Suppressor macrophage (primary cell): ENCODE measurements at places on chromosomes 3 and 15.

DNA sequence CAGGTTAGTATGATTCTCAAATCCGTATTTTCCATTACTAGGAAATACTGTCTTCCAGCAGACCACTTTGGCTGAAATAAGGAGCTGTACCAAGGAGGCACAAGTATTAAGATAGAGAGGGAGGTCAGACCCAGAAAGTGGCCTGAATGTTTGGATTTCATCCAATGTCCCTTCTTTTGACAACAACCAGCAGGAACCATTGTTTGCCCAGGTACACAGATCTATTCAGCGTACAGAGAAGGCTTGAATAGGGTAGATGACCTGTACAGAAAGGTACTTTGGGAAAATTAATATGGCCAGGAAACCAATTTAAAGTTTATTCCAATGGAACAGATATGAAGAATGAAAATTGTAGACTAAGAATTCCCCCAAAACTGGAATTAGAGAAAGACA, 12.6 kb downstream of the MTHFS start:
- DNase-seq, result no peak

DNA sequence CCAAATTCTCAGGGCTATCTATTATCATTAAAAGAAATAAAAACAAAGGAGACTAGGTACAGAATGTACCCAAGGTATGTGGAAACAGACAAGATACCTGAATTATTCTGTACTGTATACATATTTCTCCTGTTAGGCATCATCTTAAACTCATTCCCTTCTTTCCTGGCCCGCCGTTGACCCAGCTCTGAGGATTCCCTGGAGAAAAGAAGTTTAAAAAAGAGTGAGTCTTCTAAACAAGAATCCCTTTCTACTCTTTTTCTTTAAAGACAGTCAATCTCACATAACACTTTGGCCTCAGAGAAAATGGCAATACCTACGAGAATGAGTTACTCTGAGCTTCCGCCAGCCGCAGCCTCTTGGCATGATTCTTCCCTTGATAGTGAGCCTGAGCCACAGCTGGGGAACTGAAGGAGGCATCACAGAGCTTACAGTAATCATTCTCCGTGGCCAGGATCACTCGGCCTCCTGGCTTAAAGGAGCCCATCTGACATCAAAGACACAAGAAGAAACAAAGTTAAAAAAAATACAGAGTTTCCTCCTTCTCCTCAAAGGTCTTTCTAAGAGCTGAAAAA, 44.2 kb downstream of the ZMAT3 start:
- no peak for DNase-seq

DNA sequence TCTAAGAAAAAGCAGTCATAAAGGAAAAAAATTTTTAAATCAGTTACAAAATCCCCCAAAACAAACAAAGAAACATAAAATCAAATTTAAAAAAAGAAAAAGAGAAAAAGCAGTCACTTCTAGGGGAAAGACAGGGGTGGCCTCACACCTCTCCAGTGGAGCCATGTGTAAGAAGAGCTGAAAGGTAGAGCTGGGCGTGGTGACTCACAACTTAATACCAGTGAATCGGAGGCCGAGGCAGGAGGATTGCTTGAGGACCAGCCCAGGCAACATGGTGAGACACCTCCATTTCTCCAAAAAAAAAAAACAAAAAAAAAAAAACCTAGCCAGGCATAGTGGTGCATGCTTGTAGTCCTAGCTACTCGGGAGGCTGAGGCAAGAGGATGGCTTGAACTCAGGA, 14.7 kb downstream of the MESD start:
- no peak for DNase-seq

DNA sequence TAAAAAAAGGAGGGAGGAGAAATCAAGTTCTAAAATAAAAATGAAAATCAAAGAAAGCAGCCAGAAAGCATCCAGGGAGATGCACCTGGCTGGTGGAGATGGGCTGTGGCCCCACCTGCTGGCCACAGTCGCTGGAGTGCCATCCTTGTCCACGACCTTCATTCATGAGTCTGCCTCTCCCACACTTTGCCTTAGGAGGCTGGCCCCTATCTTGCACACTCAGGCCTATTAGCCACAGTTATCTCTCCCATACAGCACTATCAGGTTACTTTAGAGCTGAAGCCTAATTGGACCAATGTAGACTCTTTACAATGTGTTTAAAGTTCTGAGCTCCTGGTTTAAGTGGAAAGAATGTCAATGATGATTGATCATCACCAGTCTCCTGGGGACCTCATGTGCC, 392.0 kb upstream of the RORA start:
- DNase-seq, result no peak

DNA sequence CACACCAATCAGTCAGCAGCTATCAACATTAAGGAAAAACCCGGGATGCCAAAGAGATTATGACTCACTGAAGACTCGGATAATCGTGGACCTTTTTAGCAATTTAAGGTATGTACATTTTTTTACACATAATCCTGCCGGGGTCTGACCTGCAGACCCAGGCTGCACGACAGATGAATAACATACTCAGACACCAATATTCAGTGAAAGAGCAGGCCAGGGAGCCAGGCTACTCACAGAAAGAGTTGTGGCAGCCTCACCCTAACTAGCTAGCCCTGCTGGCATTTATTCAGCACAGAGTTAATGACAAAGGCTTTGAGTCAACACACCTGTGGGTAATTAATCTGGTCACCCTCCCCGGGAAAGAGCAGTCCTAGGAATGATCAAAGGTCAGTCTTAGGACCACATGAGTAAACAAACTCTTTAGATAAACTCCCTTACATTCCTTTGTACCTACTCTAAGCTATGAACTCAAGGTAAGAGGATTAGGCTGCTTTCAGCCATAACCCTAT, 727.5 kb downstream of the TBL1XR1 start:
- DNase-seq, result no peak

DNA sequence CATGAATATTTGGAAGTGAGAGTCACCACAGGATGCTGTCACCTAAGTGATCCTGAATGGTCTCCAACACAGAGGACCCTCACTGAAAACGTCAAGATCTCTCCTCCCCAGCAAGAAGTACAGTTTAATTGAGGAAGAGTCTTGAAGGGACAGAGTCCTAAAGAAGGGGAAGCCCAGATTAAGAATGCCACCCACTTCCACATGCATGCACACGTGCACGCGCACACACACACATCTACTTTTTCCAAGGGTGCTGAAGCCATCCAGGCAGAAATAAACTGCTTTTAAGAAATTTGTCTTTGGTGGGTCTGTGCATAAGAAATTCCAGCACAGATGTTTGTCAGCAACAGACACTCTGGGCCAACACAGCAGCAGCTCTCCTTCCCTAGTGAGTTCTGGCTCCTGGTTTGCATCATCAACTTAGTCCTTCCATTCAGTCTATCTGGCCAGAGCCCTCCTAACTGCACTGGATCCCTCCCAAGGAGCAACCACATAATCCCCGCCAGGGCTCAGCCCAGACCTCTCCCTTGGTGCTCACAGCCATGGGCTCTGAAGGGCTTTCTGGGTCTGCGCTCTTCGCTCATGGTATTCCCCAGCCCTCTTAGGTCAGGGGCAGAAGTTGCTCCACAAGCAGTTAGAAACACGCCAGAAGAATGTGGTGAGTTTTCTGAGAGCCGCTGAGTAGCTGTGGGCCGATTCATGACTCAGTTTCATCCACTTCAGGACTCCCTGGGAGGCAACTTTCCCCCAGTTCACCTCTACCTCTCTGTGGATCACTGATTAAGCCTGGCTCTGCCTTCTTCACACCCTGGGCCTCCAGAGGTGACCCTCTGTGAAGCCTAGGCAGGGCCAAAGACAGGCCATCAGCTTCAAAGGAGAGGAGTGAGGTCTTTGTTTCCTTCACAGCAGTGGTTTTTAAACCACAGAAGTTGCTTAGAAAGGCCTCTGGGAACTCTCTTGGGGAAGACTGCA, 132.6 kb upstream of the LIPC start:
- DNase-seq, result peak; percentile 86

GRCh38 chr3:126393563-126393962, 1.1 kb upstream of the CFAP100 start:
- no peak for DNase-seq

GRCh38 chr3:194971965-194972364, 286.3 kb downstream of the FAM43A start:
- no peak for DNase-seq

DNA sequence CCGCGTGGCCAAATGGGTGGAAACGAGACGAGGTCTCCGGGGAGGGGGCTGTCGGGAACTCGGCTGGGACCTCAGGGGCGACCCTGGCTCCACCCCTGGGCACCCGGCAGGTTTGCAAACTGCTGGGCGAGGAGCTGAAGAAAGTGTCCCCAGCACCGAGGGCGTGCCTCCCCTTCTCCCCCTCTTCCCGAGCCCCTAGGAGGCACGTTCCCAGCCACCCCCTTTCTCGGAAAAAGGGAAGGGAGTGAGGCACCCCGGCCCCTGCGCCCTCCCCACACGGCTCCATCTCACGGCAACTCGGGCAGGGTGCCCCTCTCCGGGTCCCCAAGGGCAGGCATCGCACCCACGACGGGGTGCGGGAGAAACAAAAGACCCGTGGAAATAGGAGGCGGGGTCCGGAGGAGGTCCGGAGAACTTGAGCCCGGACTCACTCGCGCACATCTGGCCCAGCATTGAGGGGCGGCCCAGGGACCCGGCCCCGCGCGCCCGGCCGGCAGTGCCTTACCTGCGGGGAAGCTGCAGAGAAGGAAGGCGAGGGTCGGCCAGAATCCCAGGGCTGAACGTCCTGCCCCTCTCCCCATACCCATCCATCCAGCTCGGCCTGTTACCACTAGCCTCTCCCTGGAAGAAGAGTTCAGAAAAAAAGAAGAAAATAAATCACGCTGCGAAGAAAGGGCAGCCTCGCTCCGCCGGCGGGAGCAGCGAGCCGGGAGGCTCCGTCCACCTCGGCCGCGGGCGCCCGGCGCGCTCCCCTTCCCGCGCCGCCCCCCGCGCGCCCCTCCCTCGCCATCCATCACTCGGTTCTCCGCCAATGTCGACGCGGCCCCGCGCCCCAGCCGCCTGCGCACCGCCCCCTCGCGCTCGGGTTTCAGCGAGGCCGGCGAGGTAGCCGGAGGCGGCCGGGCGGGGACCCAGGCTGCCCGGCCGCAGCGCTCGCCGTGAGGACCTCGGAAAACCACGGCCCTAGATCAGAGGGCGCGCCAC, 16.3 kb downstream of the RGMA start:
- DNase-seq, result peak; percentile 23

GRCh38 chr15:39850436-39850835, 67.8 kb upstream of the FSIP1 start:
- DNase-seq, result no peak

DNA sequence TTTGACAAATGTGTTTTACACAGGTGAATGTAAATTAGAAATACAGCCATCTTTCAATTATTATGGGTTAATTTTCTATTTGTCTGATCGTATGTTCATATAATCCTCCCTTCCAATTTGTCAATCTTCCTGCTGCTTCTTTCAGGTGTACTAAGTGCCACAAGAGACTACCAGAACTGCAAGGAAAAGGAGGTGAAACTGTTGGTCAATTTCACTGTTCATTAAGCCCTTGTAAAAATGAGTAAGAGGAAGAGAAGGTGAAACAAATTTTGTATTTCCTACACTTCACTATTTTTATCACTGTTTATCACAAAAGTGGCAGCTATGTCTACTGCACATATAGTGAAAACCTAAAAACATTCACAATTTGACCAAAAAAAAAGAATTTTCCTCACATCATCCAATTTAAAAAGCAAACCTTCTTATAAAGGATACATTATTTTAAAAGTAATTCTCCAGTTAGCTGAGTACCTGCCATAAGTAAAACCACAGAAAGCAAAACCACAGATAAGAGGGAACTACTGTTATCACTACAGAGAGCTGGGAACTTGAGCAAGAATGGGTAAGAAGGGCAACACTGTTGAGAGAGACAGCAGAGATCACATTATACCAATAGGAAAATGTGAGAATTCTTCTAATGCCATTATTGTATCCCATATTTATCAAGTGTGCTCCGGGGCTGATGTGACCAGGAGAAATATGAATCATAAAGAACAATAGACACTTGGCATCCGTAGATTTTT, 163.0 kb downstream of the TBC1D5 start:
- no peak for DNase-seq

GRCh38 chr3:191068946-191069813, 129.9 kb upstream of the OSTN start:
- DNase-seq, result no peak

DNA sequence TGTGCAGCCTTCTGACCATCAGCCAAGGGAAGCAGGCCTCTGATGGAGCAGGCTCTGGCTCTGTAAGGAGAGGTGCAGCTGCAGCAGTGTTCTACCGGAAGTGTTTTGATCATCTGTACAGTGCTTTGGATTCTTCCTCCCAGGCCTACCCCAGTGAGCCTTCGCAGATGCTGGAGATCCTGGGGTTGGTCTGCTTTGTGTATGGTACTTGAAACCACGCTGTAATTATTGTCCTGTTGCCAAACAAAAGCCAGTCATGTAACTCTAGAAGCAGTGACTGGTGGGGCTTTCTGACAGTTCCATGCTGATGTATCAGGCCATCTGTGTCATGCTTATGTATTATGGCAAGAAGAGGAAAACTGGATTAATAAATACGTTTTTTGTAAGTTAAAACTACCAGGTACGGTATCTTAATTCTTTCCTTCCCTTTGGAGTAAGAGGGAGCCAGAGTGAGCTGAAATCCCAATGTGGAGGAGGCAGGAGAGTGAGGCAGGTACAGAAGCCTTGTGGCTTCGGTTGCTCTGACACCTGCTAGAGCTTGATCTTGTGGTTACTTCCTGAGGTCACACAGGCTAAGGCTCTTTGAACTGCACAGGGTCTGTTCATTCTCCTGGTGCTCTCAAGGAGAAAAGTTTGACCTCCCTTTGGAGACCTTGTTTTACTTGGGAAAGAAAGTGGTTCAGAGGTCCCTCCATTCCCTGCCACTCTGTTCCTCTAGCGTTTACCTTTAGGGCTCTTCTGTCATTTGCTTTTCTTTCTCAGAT, 3.7 kb downstream of the TMEM42 start:
- no peak for DNase-seq

DNA sequence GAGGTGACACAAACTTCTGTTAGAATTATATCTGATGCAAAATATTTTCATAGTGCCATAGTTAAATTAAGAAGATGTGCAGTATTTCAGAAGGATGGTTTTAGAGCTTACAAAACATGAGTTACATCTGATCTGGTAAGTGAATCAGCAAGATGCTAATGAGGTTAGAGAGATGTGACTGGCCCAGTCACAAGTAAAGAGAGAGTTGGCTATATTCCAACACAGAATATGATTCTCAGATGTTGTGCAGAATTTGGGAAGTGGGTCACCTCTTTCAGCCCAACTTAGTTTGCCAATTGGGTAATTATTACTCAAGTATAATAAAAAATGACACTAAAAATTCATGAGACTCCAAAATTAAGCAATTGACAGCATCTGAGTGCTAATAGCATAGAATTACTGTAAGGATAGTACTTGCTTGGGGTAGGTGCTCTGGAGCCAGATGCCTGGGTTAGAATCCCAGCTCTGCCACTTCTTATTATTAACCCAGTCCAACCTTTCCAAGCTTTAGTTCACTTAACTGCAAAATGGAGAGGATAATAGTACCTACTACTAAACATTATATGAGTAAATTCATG, 30.8 kb downstream of the P2RY1 start:
- peak; percentile 71 for DNase-seq

- peak; percentile 81 for DNase-seq
Measured at GRCh38 chr3:122890077-122890719, 95.3 kb downstream of the SLC49A4 start.

- DNase-seq, result no peak
Measured at GRCh38 chr15:62413786-62414185, 248.7 kb upstream of the C2CD4B start.

- DNase-seq, result no peak
Measured at GRCh38 chr15:40856746-40857145, 12.9 kb downstream of the SPINT1 start.
